A172 (cell line): ENCODE measurements at places on chromosomes 2 and 18.

DNA sequence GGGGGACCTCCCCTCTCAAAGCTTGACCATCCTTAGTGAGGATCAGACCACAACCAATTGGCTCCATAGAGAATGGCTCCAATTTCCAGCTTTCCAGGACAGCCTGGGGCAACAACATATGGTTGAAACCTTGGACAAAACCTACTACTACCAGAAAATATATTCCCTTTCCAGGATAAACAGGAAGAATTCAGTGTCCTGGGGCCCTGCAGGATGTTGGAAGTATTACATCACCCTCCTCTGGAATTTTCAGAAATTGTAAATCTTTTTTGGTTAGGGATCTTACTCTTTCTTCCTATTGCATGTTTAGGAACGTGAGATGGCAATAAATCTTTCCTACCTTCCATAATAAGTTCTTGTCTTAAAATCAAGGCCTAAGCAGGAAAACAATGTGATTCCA lies 158.9 kb upstream of the MEIS1 start:
- DNase-seq, result no peak

DNA sequence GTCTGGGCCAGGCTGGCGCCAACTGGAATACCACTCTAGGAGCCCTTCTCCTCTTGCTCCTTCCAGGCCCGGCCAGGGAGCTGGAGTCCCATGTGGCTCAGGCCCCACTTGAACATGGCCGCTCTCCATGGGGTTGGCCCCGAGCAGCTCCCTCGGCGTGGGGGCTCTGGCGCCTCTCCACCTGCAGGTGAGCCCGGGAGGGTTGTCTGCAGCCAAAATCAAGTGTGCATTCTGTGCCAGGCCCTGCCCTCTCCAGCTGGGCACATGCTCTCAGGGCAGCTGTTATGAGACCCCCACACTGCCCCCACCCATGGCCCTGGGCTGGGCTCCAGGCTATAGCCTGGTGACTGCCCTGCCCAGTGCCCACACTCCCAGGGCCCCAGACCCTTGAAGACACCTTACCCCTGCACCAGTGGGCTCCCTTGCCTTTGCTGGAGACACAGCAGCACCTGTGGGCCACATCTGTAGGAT lies 45.8 kb upstream of the HS6ST1 start:
- no peak for DNase-seq

- no peak for DNase-seq
Measured at GRCh38 chr18:9862686-9863085, 23.1 kb upstream of the TXNDC2 start.

GRCh38 chr18:9907867-9908266 lies 5.9 kb upstream of the VAPA start:
- no peak for DNase-seq

- DNase-seq, result peak; percentile 83
Measured at GRCh38 chr2:54772110-54772509, 48.6 kb downstream of the EML6 start.

DNA sequence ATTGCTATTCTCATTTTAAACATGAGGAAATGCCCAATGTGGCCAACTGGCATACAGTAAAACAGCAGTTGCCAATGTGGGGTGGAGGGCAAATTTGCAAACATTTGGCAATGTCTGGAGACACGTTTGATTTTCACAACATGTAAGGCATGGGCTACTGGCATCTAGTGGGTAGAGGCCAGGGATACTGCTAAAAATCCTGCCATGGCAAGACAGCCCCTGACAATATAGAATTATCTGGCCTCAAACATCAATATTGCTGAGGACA lies 168.6 kb downstream of the KCNE4 start:
- DNase-seq, result no peak

DNA sequence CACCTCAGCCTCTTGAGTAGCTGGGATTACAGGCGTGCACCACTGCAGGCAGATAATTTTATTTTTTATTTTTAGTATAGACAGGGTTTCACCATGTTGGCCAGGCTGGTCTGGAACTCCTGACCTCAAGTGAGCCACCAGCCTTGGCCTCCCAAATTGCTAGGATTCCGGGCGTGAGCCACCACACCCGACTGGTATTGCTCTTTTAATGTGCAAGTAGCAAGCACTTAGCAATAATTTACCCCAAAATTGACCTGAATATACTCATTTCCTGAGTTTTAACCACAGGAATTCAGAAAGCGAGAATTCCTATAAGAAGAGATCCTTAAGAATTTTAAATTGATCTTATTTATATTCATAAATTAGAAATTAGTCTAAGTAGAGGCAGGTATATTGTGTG lies 169.1 kb downstream of the CDH2 start:
- peak; percentile 29 for DNase-seq

- DNase-seq, result no peak
Measured at GRCh38 chr2:216589791-216590190, 43.4 kb upstream of the IGFBP2 start.

DNA sequence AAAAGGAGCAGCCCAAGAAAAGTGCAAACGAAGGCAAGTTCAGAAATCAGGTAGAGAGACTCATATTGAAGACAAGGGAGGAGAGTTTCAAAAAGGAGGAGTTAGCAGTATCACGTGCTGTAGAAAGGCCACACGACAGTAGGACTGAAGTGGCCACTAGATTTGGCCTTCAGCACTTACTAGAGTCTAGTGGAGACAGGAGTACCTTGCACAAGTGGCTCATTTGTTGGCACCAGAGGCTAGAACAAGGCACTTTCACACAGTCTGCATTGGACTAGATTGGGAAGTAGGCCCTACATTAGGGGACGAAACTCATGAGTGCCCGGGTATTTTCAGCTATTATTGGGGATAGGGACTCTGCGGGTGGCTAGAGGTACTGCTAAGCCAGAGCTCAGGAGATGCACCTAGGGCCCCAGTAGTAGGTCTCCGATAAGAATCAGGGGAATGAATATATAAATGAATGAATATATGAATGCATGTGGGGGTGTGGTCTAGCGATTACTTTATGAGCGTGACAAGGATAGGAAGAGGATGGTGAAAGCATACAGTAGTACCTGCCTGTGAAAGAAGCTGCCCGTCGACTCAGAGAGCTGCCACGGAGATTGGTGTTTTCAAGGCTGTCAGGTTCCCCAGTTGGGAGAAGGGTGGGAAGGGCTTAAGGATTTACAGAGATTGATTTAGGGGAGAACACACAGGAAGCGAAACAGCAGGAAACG lies 1.4 kb upstream of the NCOA1 start:
- no peak for DNase-seq

GRCh38 chr2:223541546-223541945 lies 60.6 kb downstream of the SCG2 start:
- no peak for DNase-seq

GRCh38 chr2:27559228-27559627 lies 23.6 kb upstream of the ZNF512 start:
- DNase-seq, result no peak

DNA sequence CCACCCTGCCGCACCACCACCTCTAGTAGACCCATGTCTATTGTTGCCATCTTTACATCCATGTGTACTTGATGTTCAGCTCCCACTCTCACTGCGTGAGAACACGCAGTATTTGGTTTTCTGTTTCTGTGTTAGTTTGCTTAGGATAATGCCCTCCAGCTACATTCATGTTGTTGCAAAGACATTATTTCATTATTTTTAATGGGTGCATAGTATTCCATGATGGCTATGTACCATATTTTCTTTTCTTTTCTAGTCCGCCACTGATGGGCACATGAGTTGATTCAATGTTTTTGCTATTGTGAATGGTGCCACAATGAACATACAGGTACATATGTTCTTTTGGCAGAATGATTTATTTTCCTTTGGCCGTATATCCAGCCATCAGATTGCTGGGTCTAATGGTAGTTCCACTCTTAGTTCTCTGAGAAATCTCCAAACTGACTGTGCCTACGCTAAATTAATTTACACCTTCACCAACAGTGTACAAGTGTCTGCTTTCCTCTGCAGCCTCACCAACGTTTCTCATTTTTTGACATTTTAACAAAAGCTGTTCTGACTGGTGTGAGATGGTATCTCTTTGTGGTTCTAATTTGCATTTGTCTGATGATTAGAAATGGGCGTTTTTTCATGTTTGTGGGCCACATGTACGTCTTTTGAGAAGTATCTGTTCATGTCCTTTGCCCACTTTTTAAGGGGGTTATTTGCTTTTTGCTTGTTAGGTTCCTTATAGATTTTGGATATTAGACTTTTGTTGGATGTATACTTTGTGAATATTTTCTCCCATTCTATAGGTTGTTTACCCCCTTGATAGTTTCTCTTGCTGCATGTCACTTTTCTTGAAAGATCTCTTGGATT lies 10.5 kb upstream of the ZNF513 start:
- no peak for DNase-seq

DNA sequence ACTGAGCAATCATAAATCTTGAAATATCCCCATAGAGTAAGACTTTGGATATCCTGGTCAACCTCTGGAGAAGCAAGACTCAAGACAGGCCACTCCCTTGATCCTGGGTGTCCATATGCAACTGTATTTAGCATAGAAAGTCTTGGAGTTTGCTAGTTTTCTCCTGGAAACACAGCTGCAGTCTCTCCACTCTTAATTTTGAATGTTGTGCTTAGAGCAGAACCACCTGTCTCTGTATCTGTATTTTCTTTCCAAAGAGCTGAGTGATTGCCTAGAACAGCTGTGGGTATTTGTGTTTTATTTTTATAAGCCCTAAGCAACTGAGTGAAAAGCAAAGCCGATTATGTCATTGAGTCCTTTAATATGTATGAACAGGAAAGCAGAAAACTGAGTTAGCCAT lies 64.1 kb upstream of the ADAM23 start:
- DNase-seq, result no peak

DNA sequence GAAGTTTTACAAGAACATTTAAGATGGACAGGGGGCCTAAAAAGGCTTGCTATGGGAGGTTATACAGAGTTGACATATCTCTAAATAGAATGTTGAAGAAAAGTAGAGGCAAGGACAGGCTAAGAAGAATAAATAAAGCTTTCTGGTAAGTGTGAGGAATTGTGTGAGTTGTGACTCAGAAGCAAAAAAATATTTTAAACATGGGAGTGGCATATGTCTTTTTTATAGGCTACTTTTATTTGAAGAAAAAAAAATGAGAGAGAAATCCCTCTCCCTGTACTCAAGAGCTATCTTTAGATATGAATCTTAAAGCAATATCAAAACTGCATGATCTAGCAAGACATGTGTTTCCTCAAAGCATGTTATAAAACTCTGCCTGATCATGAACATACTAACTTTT lies 41.1 kb downstream of the RAB3GAP1 start:
- no peak for DNase-seq

DNA sequence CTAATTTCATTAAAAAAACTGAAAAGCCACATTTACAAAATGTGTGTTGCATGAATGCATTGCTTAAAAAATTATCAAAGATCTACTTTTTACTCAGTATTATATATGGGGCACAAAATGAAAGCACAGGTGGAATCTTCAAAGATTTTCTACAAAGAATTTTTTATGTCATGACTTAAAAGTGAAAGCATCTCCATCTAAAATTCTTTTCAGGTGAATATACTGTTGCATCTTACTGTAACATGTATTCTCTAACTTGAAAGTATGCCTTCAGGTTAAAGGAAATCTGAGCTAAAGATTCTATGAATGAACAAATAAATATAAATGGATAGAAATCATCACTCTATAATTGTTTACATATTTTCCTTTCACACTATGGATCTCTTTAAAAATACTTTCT lies 66.8 kb upstream of the WDR75 start:
- DNase-seq, result no peak

DNA sequence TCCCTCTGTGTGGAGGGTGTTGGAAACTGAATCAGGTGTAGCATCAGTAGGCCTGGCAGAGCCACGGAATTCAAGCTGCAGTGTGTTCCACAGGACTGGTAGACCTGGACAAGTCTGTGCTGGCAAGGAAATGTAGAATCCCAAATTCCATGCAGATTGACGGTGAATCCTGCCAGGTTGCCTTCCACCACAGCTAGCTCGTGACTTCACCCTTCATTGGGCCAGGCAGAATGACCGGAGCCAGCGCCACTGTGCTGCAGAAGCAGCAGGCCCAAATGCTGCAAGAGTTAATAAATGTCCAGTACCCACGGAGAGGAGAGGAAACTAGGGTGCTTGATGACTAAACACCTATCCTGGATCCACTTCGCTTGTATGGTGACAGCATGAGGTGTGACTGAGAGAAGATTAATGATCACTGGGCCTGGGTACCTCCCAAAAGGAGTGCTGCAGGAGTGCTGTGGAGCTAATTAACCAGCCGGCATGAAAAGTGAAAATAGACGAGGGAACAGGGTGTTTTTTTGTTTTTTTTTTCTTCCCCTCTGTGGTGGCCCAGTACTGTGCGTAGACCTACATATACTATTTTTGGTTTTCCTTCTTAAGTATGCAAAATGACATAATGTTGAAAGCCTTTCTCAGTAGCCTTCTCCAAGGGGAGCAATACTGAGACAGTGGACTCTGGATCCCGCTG lies 122.2 kb downstream of the TANC1 start:
- DNase-seq, result peak; percentile 87

DNA sequence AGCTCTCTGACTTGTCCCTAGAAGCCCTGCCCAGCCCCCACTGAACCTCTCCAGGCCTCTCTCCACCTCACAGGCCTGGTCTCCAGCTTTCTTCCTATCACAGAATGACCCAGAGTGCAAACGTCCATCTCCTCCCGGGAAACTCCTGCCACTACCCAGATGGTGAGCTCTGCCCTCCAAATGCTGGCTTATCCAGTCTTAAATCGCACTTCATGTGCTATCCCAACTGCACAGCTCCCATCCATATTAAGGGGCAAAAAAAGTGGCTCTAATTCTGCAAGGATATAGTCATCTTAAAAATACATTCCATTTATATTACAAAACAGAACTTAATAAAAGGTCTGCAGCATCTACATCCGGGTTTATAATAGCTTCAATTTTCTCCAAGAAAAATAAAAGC lies 70.8 kb upstream of the CDC42EP3 start:
- DNase-seq, result peak; percentile 9

GRCh38 chr2:127308586-127309138 lies 14.7 kb upstream of the ERCC3 start:
- no peak for DNase-seq

- peak; percentile 66 for DNase-seq
Measured at GRCh38 chr2:13522917-13523821, 806.4 kb downstream of the TRIB2 start.

GRCh38 chr2:163558251-163559021 lies 177.4 kb downstream of the FIGN start:
- DNase-seq, result no peak

GRCh38 chr18:25503567-25504081 lies 151.7 kb upstream of the ZNF521 start:
- no peak for DNase-seq

GRCh38 chr2:33090553-33091134 lies 143.9 kb downstream of the LTBP1 start:
- DNase-seq, result no peak

DNA sequence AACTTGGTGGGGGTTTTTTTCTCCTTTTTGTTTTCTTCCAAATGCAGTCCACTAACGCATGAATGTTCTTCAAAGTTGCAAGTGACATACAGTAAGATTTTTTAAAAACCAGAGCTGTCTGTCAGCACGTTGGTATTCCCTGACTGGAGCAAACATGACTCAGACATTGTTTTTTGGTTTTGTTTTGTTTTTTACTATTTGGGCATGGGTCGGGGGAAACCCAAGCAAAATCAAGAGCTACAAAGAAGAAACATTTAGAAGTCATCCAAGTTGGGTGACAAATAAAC lies 726 bp upstream of the CCDC88A start:
- no peak for DNase-seq
